ENCODE measurements at places on chromosomes 2 and 18.

DNA sequence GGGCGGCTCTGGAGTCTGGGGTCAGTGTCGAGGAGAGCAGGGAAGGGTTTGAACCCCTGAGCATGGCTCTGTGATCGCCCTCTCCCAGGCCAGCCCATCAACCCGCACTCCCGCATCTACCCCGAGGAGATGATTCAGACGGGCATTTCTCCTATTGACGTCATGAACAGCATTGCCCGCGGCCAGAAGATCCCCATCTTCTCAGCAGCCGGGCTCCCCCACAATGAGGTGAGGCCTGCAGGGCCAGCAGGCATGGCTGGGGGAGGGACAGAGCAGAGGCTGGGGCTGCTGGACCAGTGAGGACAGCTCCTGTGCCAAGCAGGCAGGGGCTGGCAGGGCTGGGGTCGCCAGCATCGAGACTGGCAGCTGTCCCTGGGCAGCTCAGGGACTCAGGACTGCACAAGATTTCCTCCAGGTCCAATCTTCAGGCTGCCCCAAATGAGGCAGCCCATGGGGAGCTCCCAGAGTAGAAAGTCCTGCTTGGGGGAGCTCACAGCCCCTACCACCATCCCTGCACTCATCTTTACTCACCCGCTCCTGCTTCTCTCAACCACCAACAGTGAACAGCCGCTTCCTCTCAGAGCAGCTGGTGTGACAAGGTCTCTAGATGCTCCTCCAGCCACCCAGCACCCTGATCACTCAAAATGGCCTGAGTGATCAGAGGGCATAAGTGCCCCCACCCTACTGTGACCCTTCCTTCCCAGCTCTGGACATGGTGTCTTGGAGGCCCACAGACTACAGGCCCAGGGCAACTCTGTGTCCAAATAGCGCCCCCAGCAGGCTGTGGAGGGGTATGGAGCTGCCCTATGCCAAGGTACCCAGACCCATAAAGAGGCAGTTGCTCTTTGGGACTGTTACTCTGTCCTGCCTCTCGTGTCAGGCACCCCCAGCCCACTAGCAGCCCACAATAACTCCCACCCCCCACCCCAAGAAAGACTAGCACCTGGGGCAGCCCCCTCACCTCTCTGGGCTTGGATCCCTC, 18.3 kb upstream of the ANKRD53 start:
- no peak for DNase-seq

- no peak for DNase-seq
Measured at GRCh38 chr18:6683112-6683876, 46.2 kb upstream of the ARHGAP28 start.

GRCh38 chr2:240164586-240164985, 24.1 kb upstream of the OTOS start:
- DNase-seq, result no peak

- DNase-seq, result no peak
Measured at GRCh38 chr2:196914867-196915460, 11.5 kb downstream of the PGAP1 start.

DNA sequence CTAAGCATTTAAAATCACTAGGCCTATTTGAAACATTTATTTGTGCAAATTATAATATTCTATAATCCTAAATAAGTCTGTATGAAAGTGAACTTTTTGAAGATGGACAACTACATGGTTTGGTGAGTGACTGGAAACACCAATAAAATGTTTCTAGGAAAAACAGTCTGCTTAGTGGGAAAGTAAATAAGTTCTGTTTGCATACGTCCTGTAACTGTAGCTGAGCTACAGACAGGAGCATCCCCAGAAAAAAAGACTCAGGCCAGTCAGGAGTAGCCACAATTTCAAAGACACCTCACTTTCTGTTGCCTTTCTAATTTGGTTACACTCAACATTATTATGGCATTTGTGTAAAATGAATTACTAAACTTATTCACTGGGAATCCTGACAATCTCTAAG, 28.4 kb upstream of the KCNJ3 start:
- DNase-seq, result no peak

DNA sequence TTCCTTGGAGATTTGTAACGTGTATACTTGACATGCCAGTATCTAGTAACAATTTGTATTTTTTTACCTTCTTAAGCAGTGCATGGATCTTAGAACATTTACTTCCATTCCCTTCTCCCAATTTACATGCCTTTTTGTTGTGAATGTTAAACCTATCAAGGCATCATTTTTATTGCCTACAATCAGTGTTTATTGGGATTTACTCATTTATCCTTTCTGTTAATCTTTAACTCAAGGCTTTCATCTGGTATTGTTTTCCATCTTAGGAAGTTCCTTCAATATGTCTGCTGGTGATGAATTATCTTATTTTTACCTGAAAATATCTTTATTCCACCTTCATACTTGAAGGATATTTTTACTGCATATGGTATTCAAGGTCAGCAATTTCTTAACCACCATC, 88.5 kb upstream of the EMILIN2 start:
- no peak for DNase-seq

- DNase-seq, result no peak
Measured at GRCh38 chr2:29229640-29230039, 114.4 kb downstream of the CLIP4 start.

GRCh38 chr2:47046271-47046670, 108.8 kb downstream of the STPG4 start:
- no peak for DNase-seq

DNA sequence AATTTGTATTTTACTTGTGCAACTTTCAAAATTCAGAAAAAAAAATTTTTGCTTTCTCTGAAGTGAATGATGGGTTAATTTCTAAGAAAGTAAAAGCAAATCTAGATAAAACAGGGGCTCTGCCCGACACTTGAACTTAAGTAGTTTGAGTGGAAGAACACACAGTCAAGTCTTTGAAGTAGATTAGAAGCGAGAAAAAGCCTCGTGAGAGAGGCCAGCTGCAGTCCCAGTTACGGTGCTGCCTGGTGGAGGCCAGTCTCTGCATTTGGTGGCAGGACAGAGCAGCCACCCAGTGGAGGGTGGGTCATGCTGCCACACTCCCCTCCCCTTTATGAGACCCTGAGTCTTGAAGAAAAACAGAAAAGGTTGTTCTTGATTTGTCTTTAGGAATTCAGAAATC, 81.8 kb downstream of the INPP5D start:
- DNase-seq, result no peak

DNA sequence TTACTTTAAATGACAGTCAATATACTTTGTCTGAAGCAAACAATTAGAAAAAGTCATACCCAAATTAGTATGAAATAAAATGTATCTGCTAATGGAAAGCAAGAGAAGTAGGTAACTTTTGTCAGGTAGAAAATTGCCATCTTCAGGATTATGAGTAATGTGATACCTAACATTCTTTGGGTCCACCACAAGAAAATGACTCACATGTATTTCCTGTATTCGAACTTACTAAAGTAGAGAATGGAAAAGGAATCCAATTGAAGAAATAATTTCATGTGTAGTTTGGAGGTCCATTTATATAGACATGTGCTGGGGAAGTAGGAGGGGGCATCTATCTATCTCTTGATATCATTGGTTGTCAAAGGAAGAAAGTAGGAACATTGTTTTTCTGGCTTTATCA, 636.2 kb upstream of the CHAC2 start:
- DNase-seq, result peak; percentile 87

- no peak for DNase-seq
Measured at GRCh38 chr2:152493945-152494528, 159.1 kb downstream of the FMNL2 start.

GRCh38 chr2:147910990-147911473, 66.2 kb downstream of the ACVR2A start:
- peak; percentile 74 for DNase-seq

DNA sequence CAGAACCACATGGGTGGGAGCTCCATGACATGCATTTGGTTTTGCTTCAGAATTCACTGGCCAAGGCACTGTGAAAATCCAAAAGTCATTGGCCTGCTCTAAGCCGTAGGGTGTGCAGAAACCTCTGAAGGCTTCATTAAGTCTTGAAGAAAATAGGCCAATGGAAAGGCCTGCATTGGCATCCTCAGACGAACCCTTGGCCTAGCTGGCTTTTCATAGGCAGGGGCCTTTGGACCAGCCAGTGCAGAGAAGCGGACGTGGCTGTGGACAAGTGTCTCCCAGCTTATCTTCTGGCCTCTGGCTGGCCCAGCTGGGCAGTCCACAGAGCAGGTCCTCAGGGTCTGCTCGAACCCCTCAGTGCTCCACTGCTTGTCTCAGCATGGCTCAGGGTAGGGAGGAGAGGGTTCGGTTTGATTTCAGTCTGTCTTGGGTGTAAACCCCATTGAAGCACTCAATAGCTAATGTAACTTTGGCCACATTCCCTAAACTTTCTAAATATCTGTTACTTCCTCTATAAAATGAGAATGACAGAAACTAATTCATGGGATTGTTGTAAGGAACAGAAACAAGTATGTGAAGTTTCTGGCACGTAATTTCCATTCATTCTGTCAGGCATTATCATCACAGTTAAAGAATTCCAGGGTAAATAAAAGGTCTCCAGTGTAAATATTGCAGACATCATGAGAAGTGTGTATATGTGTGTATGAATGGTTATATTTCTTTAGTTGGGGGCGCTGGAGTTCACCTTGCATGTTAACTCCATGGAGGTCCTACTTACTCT, 125.5 kb downstream of the TFCP2L1 start:
- no peak for DNase-seq

DNA sequence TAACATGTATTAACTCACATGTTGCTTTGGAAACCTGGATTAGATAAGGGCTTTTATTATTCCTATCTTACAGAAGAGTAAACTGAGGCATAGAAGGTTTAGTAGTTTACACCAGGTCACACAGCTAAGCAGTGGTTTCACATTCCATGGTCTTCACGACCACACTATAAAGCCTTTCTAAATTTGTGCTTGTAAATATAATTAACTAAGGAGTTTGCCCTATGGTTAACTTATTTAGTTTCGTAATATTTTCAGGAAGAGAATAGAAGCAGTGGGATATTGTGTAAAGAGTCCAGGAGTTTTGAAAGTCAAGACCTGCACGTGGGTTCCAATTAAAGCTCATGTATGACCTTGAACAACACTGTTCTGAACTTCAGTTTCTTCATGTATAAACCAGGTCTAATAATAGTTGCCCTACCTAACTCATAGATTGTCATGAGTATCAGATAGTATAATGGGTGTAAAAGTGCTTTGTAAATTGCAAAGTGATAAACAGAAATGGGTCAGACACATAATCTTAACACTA, 19.5 kb upstream of the SOS1 start:
- DNase-seq, result no peak

DNA sequence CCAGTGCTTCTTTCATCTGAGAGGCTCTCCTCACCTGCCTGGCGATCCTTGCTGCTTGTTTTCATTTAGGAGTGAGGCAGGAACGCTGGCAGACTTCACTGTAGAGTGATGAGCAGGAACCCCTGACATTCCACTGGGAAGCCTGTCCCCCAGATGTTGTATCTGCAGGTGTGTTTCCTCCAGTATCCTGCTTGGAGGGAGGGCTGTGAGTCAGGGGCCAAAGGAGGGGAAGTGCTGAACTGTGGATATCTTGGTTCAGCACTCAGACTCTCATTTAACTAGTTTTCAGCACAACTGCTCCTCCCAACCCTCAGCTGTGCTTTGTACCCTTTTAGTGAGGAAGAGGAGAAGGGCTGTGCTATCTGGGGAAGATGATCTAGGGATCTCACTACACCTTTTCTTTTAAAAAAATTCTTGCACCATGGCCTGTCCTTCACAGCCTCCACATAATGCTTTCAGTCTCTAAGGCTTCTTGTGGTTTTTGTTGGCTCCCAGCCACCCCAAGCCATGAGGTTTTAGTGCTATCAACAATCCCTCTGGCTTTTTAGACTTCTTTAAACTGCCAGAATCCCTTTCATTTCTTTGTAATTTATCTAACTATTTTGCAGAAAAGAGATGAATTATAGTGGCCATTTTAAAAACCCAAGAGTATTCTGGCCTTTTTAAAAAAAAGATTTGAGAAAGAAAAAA, 11.2 kb downstream of the ANKAR start:
- DNase-seq, result peak; percentile 50

- DNase-seq, result no peak
Measured at GRCh38 chr2:98372579-98372978, 26.3 kb downstream of the CNGA3 start.

DNA sequence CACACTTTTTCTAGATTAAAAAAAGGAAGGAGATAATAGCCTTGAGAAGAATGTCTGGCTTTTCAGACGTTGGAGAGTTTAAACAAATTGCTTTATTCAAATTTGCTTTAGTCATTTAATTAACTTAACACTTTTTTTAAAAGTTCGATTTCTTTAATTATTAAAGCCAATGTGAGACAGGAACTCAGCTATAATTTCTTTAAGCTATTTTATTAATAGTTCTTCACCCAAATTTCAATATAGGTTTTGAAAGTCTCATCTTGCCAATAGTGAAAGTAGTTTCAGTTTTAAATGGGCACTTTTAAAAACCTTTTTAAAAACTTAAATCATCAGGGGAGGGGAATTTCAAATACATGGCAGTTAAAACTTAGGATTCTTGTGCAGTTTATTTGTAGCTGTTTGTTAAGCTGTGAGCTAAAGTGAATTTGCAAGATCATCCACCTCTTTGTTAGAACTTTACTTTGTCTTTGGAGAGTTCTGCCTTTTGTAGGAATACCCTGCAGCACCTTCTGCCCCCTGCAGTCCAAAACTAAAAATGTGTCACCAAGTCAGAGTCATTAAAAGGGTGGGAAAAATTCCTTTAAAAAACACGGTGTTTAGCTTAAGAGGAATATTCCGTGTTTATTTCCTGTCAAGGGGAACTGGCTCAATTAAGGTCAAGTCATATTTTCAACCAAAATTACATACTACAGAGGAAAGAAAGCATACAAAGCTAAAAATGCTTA, 4.6 kb downstream of the TGIF1 start:
- peak; percentile 75 for DNase-seq

DNA sequence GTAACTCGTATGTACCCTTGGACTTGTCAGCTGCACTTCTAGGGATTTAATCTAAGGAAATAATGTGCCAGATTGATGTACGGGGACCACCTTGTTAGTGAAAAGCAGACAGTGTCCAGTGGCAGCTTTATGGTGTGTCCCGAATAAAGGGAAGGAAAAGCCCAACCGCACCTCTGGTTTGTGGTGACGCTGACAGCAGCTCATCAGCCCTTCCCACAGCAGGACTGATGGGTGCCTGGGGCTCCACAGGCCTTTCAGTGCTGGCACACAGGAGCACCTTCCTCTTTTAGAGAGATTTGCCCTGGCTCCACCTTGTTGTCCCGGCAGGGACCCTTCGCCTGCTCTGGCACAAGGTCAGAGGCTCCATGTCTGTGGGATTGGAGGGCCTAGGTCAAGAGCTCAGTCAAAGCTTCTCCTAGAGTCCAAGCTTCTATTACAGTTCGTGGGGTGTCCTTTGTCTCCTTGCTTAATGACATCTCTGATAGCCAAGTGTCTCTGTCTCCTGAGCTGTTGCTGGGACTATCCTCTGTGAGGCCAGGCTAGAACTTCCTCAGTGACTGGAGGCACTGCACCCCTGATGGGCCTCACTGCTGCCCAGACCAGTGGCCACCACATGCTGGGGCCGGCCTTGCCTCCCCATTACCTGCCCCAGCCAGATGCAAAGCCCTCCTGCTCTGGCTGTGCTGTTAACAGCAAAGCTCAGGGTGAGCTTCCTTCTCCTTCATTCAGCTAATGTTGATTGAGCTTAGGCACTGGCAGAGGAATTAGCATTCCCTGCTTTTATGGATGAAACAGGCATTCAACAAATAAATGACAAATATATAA, 33.0 kb upstream of the SCLY start:
- no peak for DNase-seq

GRCh38 chr2:226208726-226209125, 590.9 kb downstream of the IRS1 start:
- DNase-seq, result peak; percentile 56
